ENCODE measurements at places on chromosomes 7 and 10.

DNA sequence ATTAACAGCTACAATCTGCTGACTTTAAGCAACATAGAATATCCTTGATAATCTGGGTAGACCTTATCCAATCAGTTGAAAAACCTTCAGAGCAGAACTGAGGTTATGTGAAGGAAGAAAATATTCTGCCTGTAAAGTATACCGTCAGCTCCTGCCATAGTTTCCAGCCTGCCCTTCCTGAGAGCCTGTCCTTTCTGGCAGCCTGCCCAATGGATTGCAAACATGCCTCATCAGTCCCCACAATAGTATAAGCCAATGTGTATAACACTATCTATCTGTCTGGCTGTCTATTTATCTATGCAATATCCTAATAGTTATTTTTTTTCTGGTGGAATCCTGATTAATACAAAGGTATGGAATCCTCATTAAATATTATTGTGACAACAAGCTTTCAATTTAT, 489.2 kb upstream of the KCND2 start:
- DNase-seq, result no peak

DNA sequence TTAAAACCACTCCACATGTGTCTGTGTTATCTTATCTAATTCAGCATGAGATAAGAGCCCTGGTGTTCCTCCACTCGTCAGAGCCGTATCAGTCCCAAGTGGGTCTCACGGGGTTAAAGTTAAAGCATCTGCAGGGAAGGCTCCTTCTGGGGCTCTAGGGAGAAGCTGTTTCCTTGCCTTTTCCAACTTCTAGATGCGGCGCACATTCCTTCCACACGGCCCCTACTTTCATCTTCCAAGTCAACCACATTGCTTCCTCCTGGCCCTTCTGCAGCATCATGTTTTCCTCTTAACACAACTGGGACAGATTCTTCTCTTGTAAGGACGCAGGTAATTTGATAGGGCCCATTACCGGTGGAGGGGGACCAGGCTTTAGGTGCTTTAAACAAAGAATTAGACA, 620.1 kb upstream of the DPP6 start:
- DNase-seq, result no peak

DNA sequence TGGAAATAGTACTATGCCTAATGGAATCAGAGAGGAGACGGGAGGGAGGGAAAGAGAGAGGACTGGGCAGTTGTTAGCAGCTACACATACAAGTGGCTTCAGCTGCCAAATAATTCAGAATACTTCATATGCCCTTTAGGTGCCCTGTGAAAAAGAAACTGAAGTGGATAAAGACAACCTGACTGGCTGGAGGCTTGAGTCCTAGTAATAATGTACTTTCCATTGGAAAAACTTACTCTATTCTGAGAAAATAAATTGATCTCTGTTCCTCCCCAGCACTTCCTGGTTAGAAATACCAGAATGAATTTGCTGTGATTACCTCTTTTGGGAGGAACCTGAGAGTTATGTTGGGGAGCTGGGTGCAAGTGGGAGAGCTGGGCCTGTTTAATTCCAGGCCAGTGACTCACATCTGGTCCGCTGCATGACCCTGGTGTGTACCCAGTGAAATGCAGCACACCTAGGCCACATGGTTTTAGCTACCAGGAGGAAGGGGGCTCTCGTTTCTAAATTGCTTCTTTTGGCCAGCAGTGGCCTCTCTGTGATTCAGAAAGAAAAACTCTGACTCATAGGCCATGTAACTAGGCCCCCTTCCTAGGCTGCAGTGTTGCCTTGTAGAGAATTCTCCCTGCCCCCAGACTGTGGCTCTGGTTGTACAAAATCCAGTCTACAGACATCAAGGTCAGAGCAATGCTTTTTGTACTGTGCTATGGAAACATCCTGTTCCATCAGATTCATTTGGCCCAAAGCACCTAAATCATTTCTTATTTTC, 6.5 kb downstream of the AGFG2 start:
- DNase-seq, result no peak

DNA sequence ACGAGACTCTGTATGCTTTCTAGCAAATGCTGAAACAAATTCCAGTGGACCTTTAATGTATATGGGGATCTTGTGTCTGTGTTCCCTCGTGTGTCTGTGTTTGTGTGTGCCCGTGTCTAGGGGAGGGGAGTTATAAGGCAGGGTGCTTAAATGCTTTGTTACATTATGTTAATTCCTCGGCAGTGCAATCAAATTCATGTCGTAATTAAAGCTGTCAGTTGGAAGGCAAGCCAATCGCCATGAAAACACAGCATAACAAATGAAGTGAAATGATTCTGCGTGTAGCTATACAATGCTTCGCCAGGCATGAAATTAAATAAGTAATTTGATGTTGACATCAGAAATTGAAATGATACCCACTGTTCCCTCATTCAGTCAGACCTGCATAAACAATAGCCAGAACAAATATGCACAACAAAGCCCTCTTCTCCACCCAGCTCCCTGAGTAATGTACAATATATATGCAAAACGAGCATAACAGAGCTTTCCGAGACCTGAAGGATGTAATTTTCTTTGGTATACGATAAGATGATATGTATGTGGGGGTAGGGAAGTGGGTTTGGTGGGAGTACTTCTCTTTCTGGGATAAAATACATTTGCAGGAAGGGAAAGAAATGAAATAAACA, 534.1 kb downstream of the AUTS2 start:
- no peak for DNase-seq

GRCh38 chr10:71990706-71991269, 26.6 kb downstream of the CHST3 start:
- DNase-seq, result no peak

- DNase-seq, result peak; percentile 11
Observed at GRCh38 chr7:121330053-121330833, 1.4 kb downstream of the WNT16 start.

- no peak for DNase-seq
Observed at GRCh38 chr7:22482503-22482902, 17.5 kb downstream of the STEAP1B start.

GRCh38 chr7:64515330-64515729, 47.5 kb downstream of the ZNF680 start:
- DNase-seq, result no peak

GRCh38 chr10:77881636-77882035, 44.9 kb downstream of the DLG5 start:
- DNase-seq, result no peak

GRCh38 chr7:37445790-37446189, 2.9 kb downstream of the ELMO1 start:
- no peak for DNase-seq

GRCh38 chr10:132138596-132138995, 48.2 kb upstream of the DPYSL4 start:
- no peak for DNase-seq

GRCh38 chr7:24889611-24890010, 90.4 kb downstream of the OSBPL3 start:
- no peak for DNase-seq

DNA sequence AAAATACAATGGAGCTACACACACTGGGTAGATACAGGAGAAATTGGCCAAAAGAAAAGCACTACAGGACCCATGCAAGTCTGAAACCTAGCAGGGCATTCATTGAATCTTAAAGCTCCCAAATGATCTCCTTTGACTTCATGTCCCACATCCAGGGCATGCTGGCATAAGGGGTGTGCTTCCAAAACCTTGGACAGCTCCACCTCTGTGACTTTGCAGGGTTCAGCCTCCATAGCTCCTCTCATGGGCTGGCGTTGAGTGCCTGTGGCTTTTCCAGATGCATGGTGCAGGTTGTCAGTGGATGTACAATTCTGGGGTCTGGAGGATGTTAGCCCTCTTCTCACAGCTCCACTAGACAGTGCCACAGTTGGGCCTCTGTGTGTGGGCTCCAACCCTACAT, 626.3 kb upstream of the POT1 start:
- DNase-seq, result no peak

GRCh38 chr7:124263232-124263827, 230.5 kb upstream of the TMEM229A start:
- peak; percentile 57 for DNase-seq

DNA sequence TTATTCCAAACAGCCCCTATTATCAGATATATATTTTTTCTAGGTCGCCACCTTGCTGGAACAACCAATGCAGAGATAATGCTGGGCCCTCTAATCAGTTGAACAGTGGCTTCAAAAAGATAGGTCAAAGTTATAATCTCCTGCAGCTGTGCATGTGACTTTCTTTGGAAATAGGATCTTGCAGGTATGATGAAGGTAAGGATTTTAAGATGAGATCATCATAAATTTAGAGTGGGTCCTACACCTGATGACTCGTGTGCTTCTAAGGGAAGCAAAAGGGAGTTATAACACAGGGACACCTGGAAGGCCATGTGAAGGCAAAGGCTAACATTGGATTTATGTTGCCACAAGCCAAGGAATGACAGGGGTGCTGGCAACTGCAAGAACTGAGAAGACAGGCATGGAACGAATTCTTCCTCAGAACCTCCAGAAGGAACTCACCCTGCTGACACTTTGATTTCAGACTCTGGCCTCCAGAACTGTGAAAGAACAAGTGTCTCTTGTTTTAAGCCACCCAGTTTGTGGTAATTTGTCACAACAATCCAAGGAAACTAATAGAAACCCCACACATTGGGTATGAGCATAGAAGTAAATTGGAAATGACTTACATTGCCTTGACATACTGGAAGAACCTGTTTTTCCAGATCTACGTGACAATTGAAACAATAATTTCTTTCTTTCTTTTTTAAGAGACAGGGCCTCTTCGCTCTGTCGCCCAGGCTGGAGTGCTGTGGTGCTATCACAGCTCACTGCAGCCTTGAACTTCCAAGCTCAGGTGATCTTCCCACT, 34.4 kb downstream of the CCDC71L start:
- DNase-seq, result no peak

DNA sequence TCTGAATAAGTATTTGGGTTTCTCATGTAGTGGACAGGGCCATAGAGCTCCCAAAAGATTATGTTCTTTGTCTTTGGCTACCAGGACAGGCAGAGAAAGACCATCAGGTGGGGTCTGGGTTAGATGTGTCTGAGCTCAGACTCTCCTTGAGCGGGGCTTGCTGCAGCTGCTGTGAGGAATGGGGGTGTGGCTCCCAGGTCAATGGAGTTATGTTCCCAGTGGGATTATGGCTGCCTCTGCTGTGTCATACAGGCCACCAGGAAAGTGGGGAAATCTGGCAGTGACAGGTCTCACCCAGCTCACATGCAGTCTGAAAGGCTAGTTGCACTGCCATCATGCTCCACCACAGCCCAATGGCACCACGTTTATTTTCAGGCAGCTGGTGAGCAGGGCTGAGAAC, 97.0 kb upstream of the FERD3L start:
- DNase-seq, result no peak

- no peak for DNase-seq
Observed at GRCh38 chr10:11447586-11447985, 163.9 kb downstream of the USP6NL start.

DNA sequence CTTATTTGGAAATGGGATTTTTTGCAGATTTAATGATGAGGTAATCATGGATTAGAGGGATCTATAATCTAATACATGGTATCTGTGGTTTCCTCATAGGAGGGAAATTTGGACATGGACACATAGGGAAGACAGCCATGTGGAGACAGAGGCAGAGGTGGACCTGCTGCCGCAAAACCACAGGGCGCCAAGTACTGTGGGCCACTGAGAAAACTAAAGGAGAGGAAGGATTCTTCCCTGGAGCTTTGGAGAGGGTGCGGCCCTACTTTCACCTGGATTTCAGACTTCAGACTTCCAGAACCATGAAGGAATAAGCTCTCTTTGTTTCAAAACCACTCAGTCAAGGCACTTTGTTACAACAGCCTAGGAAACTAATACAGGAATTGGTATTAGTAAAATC, 149.4 kb upstream of the AKR1E2 start:
- DNase-seq, result no peak

All from WERI-Rb-1 (cell line).